ENCODE measurements at places on chromosomes 12 and 14. TPM values are rescaled to one million over a fixed set of nuclear protein-coding genes. Genes with fewer than 3 reads are reported as not detected.

- no peak for DNase-seq
These were observed 14.8 kb upstream of the PAX9 start for GRCh38 chr14:36646664-36647416.

- DNase-seq = no peak
These were observed 100.9 kb upstream of the CCDC91 start for GRCh38 chr12:28089338-28089737.

Gene PLEK2
- 1.7 TPM for total RNA-seq

DNA sequence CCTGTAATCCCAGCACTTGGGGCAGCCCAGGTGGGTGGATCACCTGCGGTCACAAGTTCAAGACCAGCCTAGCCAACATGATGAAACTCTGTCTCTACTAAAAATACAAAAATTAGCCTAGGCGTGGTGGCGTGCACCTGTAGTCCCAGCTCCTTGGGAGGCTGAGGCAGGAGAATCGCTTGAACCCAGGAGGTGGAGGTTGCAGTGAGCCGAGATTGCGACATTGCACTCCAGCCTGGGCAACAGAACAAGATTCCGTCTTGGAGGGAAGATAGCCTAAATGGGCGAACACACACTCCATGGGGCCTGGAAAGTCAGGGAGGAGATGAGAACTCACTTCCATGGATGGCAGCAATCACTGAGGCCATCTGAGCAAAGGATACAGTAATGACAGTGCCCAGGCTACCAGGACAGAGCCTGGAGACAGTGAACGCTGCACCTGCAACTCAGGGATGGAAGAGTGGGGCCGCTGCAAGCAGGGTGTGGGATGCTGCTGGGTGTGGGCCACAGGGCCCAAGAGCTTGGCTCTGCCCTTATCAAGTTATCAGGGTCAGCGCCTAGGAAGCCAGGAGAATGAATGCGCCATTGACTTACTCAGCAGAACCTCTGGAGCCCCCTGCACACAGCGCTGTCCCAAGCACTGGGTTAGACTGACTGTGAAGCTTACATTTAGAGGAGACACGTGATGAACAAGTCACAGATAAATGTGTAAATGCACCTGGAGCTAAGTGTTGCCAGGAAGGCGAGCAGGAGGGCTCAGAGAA is 28.9 kb downstream of the FOXN3 start:
- no peak for DNase-seq

DNA sequence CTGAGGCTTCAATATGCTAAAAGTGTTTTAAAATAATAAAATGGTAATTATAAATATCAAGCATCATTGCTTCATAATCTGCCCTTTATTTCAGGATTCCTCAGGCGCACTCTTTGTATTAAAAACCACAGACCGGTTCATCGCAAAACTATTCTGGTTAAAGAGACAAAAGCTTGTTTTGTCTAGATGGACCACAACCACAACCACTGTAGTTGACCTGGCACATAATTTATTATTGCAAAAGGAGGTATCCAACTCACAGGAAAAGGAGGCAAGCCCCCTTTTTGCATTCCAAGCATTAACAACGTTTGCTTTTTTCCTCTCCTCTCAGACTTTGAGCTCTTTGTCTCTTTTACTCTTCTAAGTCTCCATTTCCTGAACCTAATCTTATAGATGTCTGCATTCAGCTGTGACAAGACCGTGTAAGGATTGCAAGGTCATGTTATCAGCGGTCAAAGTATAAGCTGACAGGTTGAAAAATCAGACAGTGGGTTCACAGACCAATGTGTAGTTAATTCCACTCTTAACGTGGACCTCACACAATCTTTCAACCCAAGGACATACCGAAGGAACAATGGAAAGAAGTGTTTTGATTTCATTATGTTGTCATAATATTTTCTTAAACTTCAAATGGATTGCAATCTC is 1057.6 kb downstream of the GALC start:
- no peak for DNase-seq

DNA sequence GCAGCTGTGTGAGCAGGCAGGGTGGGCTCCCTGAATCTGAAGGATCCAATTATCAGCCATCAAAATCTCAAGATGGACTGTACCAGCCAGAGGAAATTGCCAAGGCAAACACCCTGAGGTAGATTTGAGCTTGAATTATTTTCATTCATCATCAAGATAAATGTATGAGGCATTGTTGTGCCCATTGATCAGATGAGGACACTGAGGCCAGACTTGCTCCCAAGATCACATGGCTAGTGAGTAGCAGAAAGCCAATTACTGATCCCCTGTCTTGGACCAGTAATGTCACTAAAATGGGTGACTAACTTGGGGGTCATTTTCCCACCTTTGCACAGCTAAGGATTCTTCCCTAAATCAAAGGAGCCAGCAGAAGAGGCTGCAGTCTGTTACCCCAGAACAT is 20.9 kb upstream of the CMKLR1 start:
- no peak for DNase-seq

DNA sequence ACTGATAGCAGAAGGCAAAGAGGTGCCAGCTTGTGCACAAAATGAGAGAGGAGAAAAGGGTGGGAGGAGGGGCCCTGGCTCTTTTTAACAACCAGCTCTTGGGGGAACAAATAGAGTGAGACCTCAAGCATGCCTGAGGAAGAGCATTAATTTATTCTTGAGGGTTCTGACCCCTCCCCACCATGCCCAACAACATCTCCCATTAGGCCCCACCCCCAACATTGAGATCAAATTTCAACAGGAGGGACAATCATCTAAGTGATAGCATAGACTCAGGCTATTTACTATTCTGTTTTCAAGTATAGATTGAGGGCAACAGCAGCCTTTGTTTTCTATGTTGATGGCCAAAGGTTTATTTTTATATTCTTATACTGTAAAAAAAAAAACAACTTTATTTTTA is 59.7 kb downstream of the FUT8 start:
- no peak for DNase-seq

Gene DNAJC22
- not detected for total RNA-seq

Gene CLEC4C
- total RNA-seq = not detected

DNA sequence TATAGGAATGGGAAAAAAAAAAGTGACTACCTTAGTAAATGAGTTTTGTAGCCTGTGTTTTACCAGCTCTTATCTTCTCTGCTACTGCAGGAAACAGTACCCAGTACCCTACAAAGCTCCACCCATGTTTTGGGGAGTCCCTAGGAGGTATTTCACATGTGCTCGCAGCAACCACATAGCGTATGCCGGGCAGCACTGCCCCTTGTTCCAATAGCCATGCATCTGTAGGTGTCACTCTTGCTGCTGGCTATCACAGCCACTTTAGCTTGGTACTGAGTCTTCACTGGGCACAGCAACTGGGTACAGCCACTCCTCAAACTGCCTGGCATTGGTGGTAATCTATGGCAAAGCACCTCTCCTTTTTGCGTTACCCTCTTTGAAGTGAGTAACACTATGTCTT is 2.0 kb upstream of the MDM1 start:
- no peak for DNase-seq

DNA sequence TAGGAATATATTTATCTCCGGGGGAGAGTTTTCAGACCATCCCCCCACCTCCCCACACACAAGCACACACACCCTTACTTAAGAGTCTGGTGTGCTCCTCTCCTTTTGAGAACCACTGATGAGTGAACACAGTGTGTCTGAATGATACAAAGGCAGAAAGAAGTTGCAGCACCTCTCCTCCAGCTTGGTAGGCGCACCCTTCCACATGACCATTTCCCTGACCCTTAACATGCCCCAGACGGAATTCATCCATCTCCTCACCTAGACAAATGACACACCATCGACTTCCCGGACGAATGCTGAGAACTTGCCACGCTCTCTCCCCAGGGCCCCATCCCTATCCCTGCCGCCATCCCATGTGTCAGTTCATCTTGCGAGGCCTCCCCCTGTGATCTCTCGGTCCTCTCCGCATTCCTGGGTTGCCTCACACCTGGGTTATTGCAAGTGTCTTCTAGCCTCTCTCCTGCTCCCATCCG is 3.9 kb downstream of the TNFRSF1A start:
- no peak for DNase-seq

DNA sequence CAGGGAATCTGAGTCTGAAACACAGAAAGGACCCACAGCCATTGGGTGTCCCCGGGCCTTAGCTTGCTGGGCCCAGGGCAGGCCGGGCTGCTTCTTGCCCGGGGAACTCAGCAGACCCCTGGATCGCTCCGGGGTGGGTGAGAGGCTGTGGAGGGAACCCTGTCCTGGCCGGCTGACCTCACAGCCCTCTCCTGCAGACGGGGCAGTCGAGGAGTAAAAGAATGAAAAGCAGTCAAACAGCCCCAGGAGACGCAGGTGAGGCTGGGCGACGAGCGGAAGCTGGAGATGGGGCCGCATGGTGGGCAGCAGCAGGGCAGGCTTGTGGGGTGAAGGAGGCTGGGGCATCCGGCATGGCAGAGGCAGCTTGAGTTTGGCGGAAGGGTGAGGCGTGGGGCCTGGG is 57.0 kb downstream of the KIF26A start:
- DNase-seq = no peak

Gene FAM90A1
- total RNA-seq = 0.65 TPM

Gene CSRNP2
- 19.9 TPM for total RNA-seq

DNA sequence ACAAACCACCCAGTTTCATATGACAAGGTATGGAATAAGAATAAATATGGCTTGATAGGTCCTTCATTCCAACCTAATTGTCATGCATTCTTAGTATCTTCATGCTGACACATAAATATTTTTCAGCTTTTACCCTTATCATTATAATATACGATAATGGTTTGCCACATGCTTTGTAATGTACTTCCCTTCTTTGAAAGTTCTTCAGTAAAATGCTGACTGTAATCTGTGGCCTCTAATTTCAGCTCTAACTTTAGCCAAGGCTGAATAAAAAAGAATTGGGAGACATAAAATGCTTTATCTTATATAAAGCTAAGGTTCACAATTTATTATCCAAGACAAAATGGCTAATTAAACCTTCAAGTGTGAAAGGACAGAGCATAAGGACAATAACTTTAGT is 2.6 kb upstream of the MAP4K5 start:
- DNase-seq = no peak

DNA sequence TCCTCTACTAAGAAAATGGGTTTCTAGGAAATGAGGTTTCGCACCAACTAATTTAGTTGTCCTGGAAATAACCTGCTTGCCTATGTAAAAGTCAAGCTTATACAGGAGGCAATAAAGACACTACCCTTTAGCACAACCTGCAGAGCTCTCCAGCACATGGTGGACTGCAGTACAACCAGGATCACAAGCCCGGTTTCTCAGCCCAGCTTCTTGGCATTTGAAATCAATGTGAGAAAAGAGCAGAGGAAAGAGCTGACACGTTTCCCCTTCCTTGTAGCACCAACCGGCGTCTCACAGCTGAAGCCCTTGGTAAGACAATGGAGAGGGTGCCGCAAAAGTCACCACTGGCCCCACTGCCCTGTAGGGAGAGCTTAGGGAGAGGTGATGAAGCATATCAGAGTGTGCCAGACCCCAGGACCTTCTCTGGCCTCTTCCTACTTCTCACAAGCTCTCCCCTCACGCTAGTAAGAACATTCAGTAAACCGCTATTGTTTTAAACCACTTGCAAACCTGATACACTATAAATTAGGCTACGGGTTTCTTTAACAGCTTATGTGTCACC is 8.6 kb downstream of the SPTLC2 start:
- DNase-seq = no peak

Gene REP15
- total RNA-seq = not detected

GRCh38 chr12:68638721-68639395 is 28.2 kb downstream of the RAP1B start:
- no peak for DNase-seq

Gene MYF6
- not detected for total RNA-seq

GRCh38 chr12:51752234-51752889 is 96.2 kb downstream of the FIGNL2 start:
- DNase-seq = no peak

GRCh38 chr14:63632932-63633514 is 8.6 kb downstream of the WDR89 start:
- DNase-seq = no peak

Gene HCAR2
- 0.99 TPM for total RNA-seq

DNA sequence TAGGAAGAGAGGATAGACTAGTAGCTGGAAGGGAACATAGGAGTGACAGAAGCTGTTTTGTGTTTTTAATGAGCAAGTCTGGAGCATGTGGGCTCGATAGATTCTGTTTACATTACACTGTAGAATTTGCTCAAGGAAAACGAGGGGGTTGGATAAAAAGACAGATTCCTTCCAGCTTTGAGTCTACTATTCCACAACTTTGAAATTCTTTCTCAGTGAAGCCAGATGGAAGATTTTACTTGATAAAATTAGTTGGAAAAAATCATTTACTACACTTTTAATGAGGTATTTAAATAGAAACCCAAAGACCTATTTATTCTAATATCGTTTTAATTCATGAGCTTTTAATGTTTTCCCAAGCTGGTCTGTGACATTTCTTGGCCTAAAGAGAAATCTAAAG is 19.5 kb upstream of the EPS8 start:
- no peak for DNase-seq

- no peak for DNase-seq
These were observed 33.1 kb upstream of the G2E3 start for GRCh38 chr14:30525833-30526232.
